ENCODE measurements at places on chromosomes 1 and 21.

- DNase-seq: peak; percentile 23
These were observed 82.4 kb upstream of the GPR88 start for GRCh38 chr1:100455478-100456072.

DNA sequence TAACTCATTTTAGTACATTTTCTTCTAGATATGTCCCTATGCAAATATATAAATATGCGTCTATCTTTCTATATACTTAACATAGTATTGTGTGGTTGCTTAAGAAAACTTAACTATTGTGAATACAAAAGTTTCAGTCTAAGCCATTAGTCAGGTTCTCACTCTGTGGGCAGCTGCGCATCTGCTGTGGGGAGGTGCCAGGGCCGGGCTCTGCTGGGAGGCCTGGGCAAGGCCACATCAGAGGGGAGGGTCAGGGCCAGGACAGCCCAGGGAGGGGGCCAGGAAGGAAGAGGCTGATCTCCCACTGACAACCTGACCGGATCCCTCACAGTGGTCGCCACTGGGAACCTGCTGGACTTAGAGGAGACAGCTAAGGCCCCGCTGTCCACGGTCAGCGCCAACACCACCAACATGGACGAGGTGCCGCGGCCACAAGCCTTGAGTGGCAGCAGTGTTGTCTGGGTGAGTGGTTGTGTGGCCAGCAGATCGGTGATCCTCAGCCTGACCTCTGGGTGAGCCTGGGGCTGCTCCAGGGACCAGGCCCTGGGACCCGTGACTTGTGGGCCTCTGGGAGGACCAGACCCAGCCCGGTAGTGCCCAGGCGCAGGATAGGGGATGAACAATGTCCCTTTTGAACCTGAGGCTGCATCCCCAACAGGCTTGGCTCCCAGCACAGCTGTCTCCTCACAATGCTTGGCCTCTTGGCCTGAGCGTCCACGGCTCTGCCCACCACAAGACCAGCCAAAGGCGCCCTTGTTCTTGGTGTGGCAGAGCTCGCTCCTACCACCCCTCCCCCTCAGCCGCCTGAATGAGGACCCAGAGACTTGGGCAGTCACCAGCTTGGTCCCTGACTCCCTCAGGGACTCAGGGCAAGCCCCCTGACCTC is 20.2 kb downstream of the LDLRAP1 start:
- DNase-seq: no peak

DNA sequence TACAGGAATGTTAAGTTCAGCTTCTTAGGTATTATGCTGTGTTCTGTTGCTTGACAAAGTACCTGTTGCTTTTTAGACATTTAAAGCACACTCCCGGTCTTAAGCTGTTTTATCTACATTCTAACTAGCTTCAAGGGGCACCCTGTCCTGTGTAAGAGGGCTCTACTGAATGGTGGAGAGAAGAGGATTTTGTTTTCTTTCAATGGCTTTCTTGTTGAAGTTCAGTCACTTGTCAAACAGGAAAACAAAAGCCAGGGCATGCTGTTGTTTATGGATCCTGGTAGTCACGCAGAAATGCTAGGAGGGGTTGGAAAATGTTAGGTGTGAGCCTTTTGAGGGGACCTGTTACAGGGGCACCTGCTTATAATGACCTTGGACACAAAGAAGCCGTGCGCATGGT is 30.7 kb downstream of the PGM1 start:
- DNase-seq: no peak

- peak; percentile 24 for DNase-seq
These were observed 15.2 kb downstream of the BCAN start for GRCh38 chr1:156656806-156657740.

- no peak for DNase-seq
These were observed 41.8 kb downstream of the CDCP2 start for GRCh38 chr1:54110996-54111395.

- no peak for DNase-seq
These were observed 60.3 kb downstream of the KCNJ6 start for GRCh38 chr21:37855647-37856625.

DNA sequence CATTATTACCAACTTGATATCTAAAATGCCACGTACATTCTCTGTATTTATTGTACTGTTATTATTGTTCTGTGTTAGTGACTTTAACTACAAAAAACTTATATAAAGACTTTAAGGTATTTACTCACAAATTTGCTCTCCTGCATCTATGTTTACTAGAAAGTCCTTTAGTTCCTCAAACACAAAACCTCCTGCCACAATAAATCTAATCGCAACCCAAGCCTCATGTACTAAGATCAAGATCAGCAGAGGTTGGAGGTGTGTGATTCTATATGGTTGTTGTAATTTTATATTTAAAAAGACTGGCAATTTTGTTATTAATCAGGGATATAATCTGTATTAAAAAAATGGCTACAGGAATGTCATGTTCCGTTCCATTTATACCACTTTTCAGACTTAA is 68.6 kb downstream of the VAV3 start:
- DNase-seq: no peak

GRCh38 chr1:30089024-30089430 is 634.4 kb downstream of the MATN1 start:
- peak; percentile 43 for DNase-seq

DNA sequence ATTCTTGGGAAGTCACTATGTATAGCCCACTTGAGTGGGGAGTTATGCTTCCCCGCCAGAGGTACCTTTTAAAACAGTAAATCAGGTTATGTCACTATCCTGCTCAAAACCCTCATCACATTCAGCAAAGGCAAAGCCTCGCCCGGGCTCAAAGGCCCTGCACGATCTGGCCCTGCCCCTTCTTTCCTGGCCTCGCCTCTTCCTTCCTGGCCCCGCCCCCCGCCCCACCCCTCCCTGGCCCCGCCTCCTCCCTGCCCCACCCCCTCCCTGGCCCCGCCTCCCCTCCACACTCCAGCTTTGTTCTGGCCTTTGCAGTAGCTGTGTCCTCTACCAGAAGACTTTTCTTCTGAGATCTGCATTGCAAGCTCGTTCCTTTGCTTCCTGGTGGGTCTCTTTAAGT is 6.6 kb downstream of the LDLRAD2 start:
- peak; percentile 44 for DNase-seq

DNA sequence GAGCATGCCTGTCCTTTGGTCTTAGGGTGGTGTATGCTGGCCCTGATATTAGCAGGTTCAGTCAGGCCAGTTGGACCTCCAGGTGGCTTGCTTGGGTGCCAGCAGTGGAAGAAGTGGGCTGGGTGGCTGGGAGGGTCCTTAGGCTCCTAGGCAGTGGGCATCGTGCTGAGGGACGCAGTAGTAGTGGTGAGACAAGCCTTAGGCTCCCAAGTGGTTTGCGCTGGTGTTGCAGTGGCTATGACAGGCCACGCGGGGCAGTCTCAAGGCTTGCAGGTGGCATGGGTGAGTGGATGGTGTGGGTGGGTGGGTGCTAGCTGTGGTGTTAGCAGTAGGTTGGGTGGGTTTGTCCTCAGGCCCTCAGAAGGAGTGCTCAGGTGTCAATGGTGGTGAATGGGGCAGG is 162.3 kb downstream of the FMN2 start:
- no peak for DNase-seq

DNA sequence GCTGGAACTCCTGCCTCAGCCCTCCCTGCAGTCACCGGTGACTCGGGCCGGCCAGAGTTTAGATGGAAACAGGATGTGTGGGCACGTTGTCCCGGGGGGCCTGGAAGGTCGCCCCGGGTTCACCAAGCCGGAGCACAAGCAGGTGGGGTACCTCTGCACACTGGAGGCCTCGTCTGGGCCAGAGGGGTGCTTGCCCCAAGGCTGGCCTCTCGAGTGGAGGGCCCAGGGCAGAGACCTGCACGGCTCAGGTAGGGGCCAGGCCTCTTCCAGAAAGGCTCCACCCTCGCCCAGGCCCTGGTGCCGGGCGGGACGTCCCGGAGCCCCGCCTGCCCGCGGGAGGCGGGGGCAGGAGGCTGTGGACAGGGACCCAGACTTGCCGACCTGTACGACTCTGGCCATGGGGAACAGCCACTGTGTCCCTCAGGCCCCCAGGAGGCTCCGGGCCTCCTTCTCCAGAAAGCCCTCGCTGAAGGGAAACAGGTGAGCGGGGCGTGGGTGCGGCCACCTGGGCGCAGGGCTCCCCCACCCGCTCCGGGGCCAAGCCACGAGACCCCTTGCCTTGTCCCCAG is at the start of gene PLEKHN1:
Gene PLEKHN1, plus strand, starts transcription at position 348 of the 569 bp plus-strand sequence. Its CDS starts 50 bp downstream, at position 398.
- peak; percentile 65 for DNase-seq

DNA sequence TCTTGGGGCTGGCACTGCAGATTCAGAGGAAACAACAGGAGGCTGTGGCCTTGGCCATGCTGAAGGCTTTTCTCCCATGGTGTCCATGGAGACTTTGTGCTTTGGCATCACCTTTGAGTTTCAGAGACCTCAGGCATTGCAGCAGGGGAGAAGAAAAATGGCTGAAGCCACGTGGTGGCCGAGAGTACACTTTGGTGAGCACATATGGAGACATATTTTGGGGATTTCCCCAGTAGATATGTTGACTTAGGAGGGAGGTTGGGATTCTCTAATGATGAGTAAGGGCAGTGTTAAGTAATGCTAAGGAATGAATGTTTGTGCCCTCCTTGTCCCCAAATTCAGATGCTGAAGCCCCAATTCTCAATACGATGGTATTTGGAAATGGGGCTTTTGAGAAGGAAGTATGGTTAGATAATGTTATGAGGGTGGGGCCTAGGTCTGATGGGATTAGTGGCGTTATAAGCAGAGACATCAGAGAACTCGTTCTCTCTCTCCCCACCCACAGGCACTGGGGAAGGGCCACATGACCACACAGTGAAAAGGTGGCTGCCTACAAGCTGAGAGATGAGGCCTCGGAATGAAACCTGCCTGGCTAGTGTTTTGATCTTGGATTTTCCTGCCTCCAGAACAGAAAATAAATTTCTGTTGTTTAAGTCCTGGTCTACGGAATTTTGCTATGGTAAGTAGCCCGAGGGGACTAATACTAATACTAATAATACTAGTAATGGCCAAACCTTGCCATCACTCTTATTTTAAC is 98.6 kb downstream of the TBX19 start:
- DNase-seq: no peak

- no peak for DNase-seq
These were observed 20.8 kb downstream of the FAAP20 start for GRCh38 chr1:2173546-2174347.

- no peak for DNase-seq
These were observed 12.2 kb downstream of the TFAP2E start for GRCh38 chr1:35585281-35585680.

DNA sequence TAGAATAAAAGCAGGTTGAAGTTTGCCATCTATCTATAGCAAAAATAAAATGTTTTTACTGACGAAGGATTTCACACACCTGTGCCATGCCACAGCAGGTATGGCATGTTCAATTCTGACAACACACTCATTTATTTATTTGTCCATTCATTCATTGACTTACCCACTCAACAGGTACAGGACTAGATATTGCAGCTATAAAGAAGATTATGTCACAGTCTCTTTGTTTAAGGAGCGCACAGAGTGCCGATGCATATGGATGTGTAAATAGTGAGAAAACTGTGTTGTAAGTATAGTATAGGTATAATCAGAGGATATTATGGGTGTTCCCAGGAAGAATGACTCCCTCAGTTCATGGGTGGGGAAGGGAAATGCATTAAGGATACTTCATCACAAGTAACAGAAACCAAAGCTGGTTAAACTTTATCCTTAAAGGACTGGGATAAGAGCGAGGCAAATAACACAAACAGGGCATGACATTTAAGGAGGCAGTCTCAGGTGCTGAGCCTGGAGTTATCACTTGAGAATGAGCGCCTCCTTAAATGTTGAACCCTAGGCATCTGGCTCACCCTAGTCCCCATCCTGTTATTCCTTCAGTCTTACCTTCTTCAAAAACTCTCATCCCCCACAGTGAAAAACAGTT is 7.9 kb upstream of the ZRANB2 start:
- DNase-seq: no peak

GRCh38 chr1:30906631-30907441 is 1.7 kb downstream of the SDC3 start:
- no peak for DNase-seq

- DNase-seq: no peak
These were observed 1.2 kb downstream of the ITGA10 start for GRCh38 chr1:145908653-145909052.

DNA sequence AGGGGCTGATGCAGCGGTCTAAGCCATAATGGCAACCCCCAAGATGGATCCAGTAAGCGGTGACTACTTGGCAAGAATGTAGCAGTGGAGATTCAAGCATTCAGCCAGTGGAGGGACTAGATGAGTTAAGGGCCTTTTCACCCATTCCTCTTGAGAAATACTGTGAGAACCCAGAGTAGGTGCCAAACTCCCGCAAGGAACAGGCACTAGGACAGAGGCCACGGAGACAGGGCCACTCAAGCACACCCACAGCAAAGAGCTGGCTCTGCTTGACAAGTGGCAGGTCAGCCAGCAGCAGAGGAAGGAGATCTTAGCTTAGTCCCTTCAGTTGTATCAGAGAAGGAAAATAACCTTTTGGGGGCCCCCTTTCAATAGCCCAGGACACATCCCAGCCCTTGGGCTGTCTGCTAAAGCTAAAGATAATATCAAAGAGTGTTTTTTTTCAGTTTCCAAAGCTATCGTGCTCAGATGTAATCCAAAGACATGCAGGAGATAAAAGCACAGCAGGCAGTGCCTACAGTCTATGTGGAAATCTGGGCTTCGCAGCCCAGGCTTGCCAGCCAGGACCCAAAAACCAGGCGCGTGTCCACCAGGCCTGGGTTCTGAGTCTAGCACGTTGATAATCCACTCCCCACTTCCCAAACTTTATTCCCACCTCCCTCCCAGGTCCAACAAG is 62.0 kb upstream of the GOLT1A start:
- DNase-seq: no peak

DNA sequence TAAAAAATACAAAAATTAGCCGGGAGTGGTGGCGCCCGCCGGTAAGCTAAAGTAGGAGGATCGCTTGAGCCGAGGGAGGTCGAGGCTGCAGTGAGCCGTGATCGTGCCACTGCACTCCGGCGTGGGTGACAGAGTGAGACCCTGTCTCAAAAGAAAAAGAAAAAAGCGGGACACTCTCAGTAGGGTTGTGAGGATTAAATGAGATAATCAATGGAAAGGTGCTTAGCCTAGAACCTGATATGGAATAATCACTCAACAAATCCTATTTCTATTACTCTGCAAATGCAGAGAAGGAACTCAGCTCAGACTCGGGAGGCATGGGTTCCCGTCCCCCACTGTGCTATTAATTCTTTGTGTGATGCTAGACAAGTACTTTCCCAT is 529 bp upstream of the LUZP1 start:
- no peak for DNase-seq

GRCh38 chr1:109639063-109639840 is 16.6 kb upstream of the GSTM4 start:
- no peak for DNase-seq

DNA sequence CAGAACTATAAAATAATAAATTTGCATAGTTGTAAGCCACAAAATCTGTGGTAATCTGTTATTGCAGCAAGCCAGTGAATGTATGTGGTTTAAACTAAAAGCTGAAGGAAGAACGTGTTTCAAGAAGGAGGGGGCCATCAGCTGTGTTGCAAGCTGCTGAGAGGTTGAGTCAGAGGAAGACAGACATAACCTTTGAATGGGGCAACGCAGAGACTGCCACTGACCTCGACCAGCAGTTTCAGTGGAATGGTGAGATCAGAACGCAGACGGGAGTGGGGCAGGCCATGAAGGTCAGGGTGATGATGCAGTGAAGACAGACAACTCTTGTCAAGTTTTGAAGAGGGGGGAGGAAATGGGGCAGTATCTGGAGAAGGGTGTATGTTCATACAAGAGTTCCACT is 23.2 kb upstream of the QSOX1 start:
- no peak for DNase-seq

- no peak for DNase-seq
These were observed 4.3 kb upstream of the STK40 start for GRCh38 chr1:36389999-36390398.
